ENCODE measurements at places on chromosomes 3 and 15.
A peak's percentile ranks its signal among the peaks of the same experiment; 100 is the strongest.

- DNase-seq: no peak
Measured at GRCh38 chr15:68816795-68817303, 3.8 kb downstream of the ANP32A start.

DNA sequence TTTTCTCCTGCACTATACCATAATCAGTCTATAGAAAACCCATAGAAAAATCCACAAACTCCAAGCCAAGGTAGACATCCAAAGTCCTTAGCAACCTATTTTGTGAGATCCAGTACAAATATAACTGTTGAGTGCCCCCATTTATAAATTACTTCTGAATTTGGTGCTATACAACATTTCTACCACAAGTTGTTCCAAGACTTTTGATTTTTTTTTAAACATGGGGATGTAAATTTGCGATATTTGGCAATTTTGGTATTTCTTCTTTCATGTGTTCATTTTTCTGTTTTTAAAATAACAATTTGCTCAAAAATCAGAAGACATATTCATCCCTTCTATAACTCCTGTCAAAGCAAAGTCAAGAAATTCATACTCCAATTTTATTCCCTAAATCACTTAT is 763.8 kb downstream of the ROBO1 start:
- DNase-seq: no peak

DNA sequence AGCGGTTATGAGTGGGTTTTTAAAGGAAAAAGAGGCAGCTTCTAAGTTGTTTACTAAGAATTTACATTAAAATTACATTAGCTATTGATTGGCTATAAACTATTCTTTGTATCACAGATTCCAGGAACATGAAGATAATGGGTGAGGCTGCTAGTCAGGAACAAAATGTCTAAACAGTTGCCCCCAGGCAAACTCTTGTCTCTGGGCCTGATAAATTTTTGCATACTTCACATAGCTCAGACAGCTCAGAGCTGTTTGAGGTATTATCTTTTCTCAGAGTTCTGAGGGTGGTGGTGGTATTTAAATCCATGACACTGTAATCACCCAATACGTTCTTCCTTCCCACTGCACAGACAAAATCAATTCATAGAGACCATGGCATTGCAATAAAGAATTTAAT is 2.1 kb upstream of the HACD2 start:
- no peak for DNase-seq

DNA sequence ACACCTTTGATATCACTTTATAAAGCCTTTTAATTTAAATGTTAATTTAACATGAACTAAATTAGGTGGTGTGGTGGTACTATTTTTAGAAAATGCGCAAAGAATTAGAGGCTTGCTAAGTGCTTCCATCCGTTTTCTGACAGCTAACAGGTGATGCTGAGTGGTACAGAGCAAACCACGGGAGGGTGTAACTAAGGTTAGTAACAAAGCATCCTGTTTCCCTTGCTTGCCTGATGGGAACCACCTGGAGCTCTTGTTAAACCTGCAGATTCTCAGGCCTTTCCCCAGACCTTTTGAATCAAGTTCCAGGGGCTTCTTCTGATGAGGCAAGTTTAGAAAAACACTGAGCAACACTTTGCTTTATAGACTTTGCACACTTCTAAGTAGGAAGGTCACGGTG is 101.0 kb downstream of the ATG7 start:
- no peak for DNase-seq

DNA sequence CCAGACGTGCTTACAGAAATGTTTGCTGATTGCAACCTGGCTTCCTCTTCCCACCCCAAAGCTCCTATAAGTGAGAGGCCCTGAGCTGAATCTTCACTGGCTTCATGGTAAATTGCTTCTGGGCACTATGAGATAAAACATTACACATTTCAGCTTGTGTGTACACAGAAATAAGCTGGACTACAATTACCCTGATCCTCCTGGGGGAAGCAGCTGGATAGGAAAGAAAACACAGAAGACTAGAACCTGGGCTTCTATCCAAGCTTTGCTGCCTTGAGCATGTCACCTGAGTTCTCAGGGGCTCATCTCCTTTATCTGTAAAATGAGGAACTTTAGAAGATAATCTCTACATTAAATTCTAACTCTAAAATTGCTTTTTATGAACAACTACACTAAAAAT is 40.3 kb downstream of the THBS1 start:
- no peak for DNase-seq

DNA sequence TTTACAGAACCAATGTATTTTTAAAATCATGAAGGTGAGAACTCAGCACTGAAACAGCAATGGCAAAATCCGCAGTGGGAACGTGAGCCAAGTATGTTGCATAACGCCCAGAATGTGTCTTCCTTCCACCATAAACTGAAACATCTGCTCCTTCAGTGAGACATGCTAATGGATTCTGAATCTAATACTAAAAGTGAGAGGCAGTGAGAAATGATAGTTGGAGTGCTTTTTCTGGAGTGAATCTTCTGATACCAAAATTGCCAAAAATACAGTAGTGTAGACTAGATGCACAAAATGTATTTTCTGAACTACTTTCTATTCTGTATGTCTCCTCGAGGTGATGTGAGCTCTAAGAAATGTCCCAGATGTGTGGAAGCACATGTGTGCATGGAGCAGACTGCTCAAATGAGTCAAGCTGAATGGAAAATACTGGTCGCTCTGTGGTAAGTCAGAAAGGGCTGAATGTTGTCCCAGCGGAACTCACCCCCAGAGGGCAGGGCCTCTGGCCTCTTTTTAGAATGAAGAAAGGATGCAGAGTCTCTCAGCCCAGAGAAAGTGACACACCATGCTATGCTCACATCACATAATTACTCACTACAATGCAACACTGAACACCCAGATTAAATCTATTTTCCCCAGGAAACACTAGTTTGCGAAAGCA is 73.0 kb downstream of the ATP10A start:
- peak; percentile 47 for DNase-seq

- DNase-seq: no peak
Measured at GRCh38 chr3:64863226-64864212, 175.7 kb upstream of the ADAMTS9 start.

GRCh38 chr3:72665701-72666446 is 182.4 kb downstream of the SHQ1 start:
- DNase-seq: peak; percentile 65
